ENCODE measurements at places on chromosomes 3 and 15. TPM values are rescaled to one million over a fixed set of nuclear protein-coding genes. Genes with fewer than 3 reads are reported as not detected.

GRCh38 chr3:4994823-4995499, 15.7 kb downstream of the BHLHE40 start:
- peak; percentile 92 for DNase-seq

CSK gene
- 61.6 TPM for total RNA-seq

- DNase-seq: no peak
Observed at GRCh38 chr15:98444138-98444537, 204.2 kb upstream of the IGF1R start.

DNA sequence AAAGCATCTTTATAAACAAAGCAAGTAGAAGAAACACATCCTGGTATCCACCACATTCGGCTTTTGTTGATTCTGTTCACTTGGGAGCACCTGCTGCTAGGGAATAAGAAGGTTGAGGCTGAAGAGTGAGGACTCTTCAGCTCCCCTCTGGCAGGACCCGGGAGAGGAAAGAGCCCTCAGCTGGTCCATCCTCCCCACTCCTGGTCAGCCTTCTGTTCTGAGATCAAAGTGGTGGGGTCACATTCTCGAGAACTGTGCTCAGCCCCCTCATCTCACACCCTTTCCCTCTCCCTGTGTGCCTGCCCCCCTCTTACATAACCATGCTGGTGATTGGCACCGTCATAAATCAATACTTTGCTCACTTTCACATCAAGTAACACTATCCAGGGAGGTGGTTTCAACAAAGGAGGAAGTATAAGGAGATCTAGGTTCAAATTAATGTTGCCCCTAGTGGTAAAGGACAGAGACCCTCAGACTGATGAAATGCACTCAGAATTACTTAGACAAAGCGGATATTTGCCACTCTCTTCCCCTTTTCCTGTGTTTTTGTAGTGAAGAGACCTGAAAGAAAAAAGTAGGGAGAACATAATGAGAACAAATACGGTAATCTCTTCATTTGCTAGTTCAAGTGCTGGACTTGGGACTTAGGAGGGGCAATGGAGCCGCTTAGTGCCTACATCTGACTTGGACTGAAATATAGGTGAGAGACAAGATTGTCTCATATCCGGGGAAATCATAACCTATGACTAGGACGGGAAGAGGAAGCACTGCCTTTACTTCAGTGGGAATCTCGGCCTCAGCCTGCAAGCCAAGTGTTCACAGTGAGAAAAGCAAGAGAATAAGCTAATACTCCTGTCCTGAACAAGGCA, at the start of gene NR1I2:
Gene NR1I2, plus strand, starts transcription at position 772 of the 869 bp plus-strand sequence.
- DNase-seq: no peak

DNA sequence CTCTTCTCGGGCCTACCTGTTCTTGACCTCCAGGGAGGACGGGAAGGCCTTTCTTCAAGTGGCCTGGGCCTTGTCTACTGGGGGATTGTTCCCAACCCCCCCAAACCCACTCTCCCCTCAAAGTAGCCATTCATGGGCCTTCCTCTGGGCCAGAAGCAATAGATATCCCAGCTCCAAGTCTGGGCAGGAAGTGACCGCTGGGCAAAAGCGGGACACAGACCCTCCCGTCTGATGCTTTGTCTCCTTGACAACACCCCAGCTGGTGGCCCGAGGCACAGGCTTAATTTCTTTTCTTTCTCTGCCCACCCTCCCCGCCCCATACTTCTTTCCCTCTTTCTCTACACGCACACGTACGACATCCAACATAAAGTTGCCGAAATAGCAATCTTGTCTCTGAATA, 41.4 kb upstream of the FEZF2 start:
- no peak for DNase-seq

GRCh38 chr3:129694228-129694627, 87.8 kb upstream of the PLXND1 start:
- no peak for DNase-seq

GRCh38 chr3:21942328-21942727, 191.3 kb upstream of the ZNF385D start:
- DNase-seq: no peak

- DNase-seq: no peak
Observed at GRCh38 chr3:42684632-42685362, 540 bp upstream of the KLHL40 start.

PCSK6 gene
- total RNA-seq: 14.5 TPM

RBM5 gene
- 220 TPM for total RNA-seq

DNA sequence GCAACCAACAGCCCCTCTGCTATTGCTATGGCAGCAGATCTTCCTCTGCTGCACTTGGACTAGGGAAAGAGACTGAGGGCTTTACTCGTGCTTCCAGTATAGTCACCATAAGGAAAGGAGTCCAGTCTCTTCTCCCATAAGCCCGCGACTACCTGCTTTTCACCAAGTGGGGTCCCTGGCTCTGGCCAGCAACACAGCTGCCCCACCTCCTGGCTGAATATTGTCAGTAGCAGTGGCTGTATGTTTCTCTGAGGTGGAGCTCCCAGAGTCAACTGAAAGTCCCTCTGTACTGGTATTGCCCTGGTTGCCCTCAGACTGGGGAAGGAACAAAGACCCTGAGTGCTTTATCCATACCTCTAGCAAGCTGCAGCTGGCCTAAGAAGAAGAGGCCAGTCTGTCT, 719.6 kb downstream of the SQOR start:
- no peak for DNase-seq

DNA sequence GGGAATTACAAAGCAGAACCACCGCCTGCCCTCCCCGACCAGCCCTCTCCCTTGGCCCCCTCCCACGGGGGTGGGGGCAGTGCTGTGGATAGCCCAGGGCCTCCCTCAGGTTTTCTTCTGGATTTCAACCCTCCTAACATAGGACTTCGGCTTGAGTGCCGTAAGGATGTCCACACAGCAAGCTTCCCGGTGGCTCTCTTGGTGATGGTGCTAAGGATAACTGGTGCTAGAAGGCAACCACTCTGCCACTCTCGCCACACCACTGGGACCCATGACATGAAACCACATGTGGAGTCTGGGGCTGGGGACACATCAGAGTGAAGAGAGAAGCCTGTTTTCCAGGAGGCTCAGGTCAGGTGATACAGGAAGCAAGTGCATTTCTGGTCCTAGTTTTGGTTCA, 35.4 kb downstream of the SCN5A start:
- no peak for DNase-seq

CCR8 gene
- total RNA-seq: not detected

CHRNA7 gene
- 8.3 TPM for total RNA-seq

- no peak for DNase-seq
Observed at GRCh38 chr15:101174152-101174920, 77.5 kb downstream of the CHSY1 start.

GORASP1 gene
- total RNA-seq: 92.2 TPM

GRCh38 chr15:39896846-39897245, 23.2 kb downstream of the GPR176 start:
- no peak for DNase-seq

DNA sequence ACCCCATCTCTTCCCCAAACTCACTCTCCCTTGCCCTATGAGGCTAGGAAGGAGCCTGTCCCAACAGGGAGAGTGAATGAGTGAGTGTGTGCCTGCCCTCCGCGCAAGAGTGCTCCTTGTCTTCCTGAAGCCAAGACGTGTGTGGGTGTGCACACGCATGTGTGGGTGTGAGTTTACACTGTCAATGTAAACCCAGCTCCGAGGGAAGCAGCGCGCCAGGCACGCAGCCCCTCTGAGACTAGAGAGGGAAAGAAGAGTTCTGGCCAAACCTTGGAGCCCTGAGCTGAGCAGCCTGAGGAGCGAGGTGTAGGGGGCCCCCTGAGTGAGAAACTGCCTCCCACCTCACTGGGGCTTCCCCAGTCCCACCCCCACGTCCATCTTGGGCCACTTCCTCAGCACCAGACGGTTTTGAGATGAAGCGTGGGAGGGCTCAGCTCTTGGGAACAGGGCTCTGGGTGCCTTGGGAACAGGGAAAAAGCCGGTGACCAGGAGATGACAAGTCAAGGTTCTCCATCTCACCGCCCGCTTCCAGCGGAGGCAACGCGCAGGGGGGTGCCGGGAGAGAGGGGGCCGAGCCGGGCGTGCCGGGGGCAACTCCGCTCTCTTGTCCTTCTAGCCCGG, 5.1 kb downstream of the MECOM start:
- no peak for DNase-seq

VILL gene
- total RNA-seq: 46.4 TPM

ALPK3 gene
- 9.7 TPM for total RNA-seq

DNA sequence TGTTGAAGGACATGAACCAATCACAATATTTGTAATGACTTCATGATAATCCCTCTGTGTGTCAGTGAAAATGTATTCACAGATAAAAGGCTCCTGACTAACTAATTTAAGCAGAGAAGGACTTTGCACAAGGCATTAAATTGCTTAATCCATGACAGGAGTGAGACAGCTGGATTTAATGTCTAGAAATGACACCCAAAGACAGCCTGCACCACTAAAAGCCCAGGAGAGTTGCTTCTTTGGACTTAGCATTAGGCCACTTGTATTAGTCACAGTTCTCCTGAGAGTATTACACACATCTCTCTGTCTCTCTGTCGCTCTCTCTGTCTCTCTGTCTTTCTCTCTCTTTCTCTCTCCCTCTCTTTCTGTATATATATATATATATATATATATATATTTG, 180.4 kb downstream of the GOLGA8K start:
- no peak for DNase-seq

DNA sequence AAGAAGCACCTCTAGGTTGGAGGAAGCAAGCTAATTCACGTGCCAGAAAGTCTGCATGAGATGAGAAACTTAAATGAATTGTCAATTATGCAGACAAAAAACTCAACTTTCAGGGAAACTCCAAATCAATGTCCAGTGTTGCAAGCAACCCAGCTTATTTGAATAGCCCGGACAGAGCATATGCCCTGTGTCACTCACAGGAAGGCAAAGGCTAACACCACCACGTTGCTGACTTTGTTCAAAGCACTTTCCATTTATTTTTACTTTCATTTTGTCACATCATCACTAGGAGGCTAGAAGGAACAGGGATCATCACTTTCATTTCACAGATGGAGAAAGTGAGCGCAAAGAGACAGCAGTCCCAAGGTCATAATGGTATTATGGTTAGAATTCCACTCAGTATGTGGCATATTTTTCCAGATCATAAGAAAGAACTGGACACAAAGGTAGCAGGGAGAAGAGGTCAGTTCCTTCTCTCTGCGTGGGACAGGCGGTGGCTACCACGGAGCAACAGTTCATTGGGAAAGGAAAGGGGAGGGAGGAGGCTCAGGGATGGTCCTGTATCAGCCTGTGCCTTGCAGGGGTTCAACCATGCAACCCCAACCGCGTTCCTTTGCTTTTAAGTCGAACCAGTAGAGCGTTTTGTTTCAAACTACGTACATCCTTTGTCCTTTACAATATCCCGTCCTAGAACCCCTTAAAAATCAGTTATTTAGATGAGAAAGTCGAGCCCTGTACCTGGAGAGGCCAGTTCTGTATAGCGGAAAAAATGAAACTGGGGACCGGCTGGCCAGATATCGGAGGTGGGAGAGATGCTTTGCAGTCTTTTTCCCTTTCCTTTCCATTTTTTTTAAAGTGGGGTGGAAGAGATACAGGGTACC, 1.1 kb downstream of the HEG1 start:
- no peak for DNase-seq

MAN2A2 gene
- total RNA-seq: 58.5 TPM

DNA sequence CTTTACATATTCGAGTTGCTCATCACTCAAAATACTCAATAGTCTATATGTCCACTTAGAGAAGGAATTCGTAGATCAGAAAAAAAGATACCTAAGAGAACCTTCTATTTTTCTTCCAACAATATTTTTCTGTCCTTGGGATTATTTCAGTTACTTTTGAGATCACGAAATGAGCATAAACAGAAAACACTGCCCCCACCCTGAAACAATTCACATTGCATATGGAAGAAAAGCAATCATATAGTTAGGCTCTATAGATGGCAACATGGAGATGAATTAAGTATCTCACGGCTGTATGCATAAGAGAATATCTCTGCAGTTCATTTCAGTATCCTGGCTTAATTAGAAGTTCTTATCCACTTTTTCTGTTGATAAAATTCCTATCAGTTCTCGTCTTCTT, 391.1 kb downstream of the FGF12 start:
- DNase-seq: no peak

GRCh38 chr3:53122933-53123305, 7.3 kb downstream of the RFT1 start:
- no peak for DNase-seq

DNA sequence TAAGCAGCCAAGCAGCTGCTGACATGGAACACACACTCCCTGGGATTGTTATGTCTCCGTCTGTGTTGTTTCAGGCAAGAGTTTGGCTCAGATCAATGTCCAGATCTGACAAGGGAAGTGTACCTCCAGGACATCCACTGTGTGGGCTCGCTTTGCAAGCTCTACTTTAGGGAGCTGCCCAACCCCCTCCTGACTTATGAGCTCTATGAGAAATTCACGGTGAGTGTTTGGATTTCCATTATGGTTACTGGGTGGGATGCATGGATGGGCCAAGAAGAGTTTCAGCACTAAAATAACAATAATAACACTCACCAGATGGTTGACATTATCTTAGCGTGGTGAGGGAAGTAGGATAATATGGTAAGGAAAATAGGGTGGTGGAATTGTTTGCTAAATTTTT, 74.1 kb downstream of the ARHGAP31 start:
- DNase-seq: no peak

- no peak for DNase-seq
Observed at GRCh38 chr3:16810593-16811367, 74.0 kb upstream of the PLCL2 start.

DNA sequence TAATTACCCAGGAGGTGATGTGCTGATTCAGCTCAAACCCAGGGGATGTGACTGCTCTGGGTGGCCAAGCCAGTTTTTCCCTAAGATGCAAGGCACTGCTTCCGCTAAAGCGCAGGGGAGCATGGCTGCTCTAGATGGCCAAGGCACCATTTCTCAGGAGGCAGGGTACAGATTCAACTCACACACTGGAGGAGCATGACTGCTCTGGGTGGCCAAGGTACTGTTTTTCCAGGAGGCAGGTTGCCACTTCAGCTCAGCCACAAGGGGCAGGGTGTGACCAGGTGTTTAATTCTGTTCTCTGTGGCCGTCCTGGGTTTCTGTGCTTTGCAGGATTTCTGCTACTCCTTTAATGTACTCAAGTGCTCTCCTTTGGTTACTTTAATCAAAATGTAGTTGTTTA, 659.3 kb upstream of the ARRDC4 start:
- no peak for DNase-seq

GRCh38 chr3:30355622-30356021, 250.8 kb upstream of the TGFBR2 start:
- no peak for DNase-seq

LRTM1 gene
- not detected for total RNA-seq

- peak; percentile 55 for DNase-seq
Observed at GRCh38 chr3:66037330-66037985, 1.3 kb downstream of the MAGI1 start.

Data from ureter (tissue), 1 donor.